NCI-H1048 (cell line): ENCODE measurements at places on chromosomes 11 and 22.

- DNase-seq = no peak
Observed at GRCh38 chr22:17563936-17564391, 666 bp downstream of the SLC25A18 start.

DNA sequence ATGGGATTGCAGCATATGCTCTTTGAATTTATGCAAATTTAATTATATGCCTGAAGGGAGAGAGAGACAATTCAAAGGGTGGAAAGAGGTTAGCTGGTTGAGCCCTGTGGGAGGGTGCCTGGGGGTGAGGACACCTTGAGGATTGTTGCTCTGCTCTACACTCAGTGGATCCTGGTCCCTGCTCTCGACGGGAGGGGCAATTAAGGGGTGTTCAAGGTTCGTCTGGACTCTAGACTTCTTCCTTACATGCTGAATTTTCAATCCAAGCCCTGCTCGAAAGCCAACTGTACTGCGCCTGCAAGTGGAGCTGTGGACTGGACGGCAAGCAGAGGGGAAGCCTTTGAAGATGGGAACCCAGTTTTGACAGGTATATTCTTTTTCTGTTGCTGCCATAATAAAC lies 15.5 kb upstream of the OR5M11 start:
- DNase-seq = no peak

GRCh38 chr11:118006153-118006534 lies 19.9 kb downstream of the IL10RA start:
- no peak for DNase-seq

DNA sequence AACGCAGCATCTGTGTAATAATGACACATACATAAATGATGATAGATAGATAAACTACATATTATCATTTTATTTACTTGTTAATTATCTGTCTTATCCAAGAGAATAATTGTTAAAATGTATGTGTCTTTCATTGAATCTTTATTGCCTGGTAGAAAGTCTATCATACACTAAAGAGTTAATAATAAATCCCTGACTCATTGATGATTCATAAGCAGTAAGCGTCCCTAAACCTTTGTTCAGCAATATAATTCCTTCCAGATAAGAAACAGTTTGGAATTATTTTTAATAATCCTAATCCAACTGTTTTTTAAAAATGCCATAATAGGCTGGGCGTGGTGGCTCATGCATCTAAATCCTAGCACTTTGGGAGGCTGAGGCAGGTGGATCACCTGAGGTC lies 655.6 kb upstream of the CNTN5 start:
- DNase-seq = no peak

GRCh38 chr11:128409476-128409875 lies 177.9 kb downstream of the ETS1 start:
- DNase-seq = no peak

GRCh38 chr22:38940811-38941384 lies 16.5 kb upstream of the APOBEC3A start:
- DNase-seq = no peak

DNA sequence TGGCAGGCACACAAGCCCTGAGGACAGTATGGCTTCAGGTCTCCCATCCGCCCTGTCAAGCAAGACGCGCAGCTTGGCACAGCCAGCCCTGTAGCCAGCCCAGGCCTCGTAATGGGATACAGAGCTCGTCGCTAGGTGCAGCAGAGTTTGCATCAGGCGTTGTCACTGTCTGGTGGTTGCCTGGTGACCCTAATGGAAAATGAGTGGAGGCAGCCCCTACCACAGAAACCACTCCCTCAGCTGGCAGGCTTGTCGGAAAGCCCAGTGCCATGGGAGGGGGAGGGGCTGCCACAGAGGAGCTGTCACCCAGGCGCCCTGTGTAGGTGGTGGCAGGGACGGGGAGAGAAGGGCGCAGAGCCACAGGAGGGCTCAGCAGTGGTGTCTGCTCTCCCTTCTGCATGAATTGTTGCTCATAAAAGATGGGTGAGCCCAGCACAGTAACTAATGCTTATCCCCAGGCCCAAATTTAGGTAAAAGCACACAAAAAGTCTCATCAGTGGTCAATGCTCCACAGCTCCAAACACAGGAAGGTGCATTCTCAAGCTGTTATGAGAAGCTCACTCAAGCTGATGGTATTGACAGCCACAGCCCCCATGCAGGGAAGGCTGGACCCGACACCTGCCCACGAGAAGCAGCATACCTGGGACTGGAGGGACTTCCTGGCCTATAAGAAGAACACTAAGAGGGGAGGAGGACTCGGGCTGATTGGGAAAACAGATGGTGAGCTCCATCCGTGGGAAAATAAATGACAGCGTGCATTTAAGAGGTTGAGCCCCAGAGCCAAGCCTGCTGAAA lies 164.6 kb downstream of the ETS1 start:
- DNase-seq = no peak

GRCh38 chr22:48261048-48261621 lies 1498.7 kb downstream of the TBC1D22A start:
- no peak for DNase-seq

DNA sequence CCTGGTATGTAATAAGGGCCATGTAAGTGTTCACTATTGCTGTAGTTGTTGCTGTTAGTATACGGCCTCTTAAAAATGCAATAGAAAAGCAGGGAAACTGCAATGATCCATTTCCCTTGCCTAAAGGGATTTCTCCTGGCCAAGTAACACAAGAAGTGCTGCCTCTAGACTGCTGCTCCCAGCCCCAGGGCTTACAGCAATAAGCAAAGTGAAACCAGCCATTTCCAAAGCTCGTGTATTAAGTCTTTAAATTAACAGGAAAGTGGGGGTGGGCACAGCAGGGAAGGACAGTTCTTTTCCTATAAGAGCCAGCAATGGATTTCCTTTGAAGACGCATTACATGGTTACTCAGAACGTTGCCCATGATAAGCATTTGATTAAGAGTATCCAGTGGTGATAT lies 36.9 kb upstream of the WT1 start:
- DNase-seq = no peak

DNA sequence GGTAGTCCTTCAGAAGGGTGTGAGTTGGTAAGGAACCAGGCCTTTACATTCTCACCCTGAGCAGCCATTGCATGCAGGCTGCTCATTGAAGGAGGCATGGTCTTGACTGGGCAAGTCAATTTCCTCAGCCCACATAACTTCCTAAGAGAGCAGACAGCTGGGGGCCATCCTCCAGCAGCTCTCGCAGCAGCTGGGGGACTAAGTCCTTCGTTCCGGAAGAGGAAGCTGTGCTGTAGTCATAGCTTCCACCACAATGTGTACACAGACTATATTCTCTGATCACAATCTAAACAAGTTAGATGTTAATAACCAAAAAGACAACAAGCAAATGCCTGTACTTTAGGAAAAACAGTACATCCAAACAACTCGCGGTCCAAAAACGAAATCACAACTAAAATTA lies 30.1 kb upstream of the MPPED1 start:
- no peak for DNase-seq

GRCh38 chr11:95516786-95517185 lies 272.8 kb downstream of the FAM76B start:
- no peak for DNase-seq

GRCh38 chr22:25447067-25447685 lies 117.3 kb upstream of the GRK3 start:
- no peak for DNase-seq

GRCh38 chr11:1863352-1864216 lies 10.7 kb downstream of the LSP1 start:
- DNase-seq = no peak

DNA sequence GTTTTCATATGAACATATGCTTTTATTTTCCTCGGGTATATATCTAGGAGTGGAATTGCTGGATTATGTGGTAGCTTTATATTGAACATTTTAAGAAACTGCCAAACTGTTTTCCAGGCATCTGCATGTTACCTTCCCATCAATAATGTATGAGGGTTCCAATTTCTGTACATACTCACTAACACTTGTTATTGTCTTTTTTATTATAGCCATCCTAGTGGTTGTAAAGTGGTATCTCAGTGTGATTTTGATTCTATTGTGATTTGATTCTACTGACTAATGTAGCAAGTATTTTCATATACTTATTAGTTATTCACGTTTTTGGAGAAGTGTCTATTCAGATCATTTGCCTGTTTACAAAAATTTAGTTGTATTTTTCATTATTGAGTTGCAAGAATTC lies 2.0 kb downstream of the ANO5 start:
- DNase-seq = no peak

DNA sequence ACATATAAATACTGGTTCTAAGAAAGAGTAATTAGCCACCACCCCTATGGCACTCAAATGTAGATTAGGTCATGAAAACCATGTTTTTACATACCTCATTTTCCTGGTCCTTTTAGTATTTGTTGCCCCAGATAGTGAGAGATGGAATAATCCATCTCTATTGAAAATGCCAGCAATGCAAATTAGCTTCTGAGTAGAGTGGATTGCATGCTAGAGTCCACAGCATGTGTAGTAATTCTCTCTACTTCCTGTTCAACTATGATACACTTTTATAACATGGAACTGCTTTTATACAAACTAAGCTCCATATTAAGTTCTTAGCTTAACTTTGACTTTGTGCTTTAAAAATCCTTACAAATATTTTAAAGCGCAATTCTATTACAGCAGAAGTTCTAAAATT lies 73.2 kb downstream of the TRPC6 start:
- DNase-seq = peak; percentile 74

GRCh38 chr22:29040385-29041275 lies 21.0 kb downstream of the C22orf31 start:
- no peak for DNase-seq

DNA sequence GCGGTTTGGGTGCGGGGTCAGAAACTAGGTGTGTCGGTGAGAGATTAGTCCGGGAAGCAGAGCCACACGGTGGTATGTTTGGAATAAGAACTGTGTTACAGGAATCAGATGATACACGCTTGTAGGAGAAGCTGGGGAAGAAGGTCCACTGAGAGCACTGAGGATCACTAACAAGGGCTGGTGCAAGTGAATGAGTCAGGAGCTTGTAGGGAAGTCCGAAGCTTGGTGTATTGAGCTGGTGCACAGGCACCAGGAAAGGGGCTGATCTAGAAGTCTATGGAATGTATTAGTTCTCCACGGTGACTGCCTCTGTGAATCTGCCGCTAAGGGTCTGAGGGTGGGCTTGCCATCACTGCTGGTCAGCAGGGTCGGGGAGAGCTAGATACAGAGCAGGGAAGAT lies 18.8 kb upstream of the GRK3 start:
- DNase-seq = no peak

DNA sequence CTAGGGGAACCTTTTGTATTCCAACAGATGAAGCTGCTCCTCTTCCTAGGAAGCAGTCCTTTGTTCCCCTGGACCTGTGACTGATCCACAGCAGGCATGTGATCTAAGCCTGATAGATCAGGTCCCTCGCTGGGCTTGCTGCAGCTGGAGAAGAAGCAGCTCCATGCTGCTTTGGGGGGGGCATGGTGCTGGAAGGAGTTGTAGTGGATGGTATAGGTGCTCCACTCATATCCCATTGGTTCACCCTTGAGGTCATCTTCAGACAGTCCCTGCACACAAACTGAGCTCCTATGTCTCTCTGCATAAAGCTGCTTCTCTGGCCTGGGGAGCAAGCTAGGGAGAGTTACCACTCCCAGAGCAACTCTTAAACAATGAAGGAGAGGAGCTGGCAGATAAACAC lies 9.5 kb upstream of the RIC3 start:
- no peak for DNase-seq

DNA sequence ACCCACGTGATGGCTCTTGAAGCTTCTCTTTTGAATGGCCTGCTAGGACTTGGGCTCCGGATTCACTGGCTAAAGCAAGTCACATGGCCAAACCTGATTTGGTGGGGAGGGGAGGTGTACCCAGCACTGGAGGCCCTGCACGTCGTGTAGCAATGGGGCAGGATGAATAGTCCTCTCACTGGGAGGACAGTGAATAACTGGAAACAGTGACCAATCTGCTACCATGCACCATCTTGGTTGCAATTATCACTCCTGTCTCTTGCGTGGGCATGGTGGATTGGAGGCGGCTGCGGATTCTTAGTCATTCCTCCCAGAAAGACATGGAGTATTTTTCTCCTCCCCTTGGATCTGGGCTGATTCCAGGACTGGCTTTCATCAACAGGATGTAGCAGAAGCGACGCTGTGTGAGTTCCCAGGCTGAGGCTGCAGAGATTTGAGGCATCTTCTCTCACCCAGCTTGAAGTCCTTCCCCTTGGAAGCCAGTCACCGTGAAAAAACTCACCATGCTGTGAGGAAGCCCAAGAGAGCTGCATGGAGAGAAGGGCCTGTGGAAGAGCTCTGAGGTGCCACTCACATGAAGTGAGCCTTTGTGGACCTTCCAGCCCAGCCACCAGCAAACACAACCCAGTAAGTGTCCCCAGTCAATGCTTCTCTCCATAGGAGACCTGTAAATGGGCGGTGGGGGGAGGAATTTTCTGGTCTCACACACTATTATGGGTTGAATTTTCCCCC lies 70.4 kb downstream of the IGLL1 start:
- no peak for DNase-seq

GRCh38 chr11:109998921-109999320 lies 94.3 kb upstream of the ZC3H12C start:
- no peak for DNase-seq

DNA sequence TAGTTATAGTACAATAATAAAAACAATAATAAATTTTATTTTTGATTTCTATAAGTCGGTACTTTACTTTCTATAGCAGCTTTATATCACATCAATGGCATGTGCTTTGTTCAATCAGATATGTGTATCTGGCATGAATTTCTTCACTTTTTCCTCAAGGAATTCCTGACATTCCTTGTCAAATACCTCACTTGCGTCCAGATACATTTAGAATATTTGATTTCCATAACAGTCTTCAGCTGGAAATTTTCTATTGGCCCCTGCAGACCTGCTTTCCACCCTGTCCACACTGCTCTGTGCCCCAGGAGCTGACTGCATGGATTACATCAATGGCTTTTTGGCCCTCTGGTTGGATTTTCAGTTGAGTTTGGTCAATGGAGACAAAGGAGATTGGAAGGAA lies 93.2 kb downstream of the FAR1 start:
- no peak for DNase-seq

DNA sequence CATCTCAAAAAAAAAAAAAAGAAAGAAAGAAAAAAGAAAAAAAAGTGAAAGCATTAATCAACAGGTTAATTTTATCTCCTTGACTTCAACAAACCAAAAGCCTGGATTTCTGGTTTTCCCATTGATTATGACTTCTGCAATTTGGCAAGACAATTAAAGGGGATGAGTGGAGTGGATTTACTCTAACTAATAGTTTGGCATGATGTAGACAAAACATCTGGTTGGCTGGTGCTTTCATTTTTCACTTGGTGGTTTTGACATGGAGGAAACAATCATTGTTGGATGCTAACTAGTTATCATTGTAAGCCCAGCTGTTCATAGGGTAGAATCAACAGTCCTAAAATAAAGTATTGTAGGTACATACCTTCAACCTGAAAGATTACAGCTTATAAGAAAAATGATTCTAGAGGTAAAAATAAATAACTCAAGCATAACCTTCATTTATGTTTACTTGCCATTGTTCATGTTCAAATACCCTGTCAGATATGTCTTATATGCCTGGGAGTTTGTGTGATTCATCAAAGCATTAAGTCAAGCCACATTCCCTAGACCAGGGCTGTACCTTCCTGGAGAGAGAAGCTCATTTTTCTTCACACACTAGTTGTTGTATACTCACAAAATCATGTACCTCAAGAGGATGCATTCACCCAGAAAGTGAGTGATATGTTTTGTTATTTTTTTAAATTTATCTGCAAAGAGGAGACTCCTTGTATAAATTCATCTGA lies 15.1 kb downstream of the FIBIN start:
- no peak for DNase-seq

GRCh38 chr11:61895718-61896059 lies 4.3 kb upstream of the FADS3 start:
- no peak for DNase-seq
